NCI-H510A (cell line): ENCODE measurements at places on chromosomes 7 and 10.

DNA sequence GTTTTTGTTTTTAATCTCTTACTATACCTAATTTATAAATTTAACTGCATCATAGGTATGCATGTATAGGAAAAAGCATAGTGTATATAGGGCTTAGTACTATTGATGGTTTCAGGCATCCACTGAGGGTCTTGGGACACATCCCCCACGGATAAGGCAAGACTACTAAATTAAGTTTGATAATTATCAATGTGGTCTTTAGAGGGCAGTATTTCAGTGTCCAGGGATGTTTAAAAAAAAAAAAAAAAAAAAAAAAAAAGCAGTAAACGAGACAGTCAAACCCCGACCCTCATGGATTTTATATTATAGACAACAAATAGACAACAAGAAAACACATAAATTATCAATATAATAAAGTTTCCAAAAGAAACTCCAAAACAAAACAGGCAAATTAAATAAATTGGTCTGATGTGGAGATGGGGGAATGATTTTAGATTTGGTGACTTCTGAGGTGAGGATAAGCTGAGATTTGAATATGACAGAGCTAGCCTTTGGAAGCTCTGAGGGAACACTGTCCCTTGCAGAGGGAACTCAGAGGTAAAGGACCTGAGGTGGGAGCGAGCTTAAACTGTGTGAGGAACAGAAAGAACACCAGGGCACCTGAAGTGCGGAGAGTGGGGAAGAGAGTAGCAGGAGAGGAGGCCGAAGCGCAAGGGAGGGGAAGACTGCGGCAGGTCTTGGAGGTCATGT, 14.8 kb downstream of the ACSM6 start:
- no peak for DNase-seq

- no peak for DNase-seq
Measured at GRCh38 chr7:104643587-104644217, 315.3 kb downstream of the LHFPL3 start.

DNA sequence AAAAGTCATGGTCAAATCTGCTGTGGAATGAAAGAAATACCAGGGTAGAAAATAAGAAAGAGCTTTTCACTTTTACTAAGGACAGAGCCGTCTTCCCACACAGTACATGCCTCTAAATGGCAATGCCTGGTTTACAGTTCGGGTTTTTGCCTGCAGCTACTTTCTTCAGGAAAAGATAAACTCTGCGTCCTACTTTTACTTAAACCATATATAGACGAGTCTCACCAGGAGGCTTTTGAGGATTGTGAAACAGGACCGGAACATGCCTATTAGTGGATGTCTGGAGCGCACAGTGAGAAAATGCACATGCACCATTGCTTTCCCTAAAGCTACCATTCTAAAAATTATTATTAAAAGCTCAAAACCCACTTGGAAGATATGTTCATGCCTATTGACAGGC, 70.5 kb downstream of the KLF6 start:
- no peak for DNase-seq

GRCh38 chr7:118080947-118081346, 103.0 kb upstream of the LSM8 start:
- DNase-seq: no peak

DNA sequence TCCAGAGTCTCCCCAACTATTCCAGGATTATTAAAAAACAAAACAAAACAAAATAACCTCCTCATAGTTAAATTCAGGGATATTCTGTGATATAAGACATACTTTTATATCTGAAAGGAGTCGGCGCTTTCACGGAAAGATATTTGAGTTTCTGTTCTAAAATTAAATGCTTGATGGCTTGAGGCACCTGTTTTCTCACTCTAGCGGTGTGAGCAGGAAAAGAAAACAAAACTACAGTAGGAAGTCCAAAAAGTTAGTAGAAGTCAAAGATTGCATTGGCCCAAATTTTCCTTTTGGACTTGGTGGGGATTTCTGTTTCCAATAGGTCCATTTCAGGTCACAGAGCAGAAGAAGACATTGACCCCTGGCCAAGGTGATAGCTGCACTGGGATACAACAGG, 716.1 kb upstream of the POT1 start:
- no peak for DNase-seq

DNA sequence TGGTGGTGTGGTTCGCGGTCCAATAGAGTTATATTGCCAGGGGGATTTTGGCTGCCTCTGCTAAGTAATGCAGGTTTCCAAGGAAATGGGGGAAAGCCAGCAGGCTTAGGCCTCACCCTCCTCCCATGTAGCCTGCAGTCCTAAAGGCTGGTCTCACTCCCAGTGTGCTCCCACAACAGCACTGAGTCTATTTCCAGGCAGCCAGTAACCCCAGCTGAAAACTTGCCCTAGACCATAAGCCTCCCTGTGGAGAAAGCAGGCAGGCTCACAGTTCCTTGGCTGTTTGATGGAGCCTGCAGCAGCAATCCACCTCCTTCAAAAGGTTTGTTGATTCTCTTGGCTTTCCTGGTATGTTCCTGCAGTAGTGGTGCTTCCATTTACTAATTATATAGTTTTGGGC, 220.0 kb upstream of the ZNF804B start:
- DNase-seq: no peak

DNA sequence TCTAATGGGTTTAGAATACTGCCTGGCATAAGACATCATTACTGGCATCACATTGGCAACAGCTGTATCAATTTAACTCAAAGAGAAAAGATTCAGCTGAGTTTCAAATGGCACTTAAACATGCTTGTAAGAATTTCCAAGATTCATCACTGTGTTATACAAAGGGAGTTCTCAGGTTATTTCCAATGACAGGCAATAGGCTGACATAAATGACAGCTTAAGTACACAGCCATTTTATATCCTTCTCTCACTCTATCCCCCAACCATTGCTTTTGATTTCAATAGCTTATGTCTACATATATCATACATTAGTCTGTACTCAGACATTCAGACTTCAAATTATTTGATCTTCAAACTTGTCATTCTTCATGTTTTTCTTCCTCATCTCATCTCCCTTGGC, 45.5 kb upstream of the CABCOCO1 start:
- DNase-seq: no peak

GRCh38 chr7:135188298-135188984, 17.9 kb upstream of the CYREN start:
- no peak for DNase-seq

DNA sequence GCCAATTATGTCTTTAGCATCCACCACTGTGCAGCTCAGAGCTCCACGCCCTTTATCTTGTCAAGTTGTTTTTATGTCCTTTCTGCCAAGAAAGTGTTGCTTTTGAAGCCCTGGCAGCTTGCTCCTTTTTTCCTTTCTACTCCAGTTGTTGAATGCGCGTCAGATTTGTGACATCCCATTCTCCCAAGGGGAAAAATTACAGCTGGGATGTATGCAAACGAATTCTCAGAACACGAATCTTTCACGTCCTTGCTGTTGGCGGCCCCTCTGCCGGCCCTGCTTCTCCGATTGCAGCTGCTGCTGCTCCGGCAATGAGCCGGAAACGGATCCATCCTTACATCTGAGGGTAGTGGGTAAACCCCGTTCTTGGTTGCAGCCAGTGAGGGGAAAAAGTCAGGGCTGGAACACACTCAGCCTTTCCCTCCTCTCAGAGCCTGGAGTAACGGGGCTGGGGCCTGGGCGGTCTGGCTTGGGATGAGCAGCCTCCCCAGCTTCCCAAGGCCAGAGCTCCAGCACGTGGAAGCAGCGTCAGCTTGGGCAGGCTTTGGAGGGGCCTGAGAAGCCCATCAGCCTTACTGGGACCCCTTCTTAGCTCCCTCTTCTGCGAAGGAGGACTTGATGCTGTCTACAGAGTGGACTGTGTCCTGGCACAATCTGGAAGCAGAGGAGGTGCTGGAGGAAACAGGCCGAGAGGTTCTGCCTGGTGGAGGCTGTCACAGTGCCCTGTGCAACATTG, 79.0 kb upstream of the CHST15 start:
- no peak for DNase-seq

DNA sequence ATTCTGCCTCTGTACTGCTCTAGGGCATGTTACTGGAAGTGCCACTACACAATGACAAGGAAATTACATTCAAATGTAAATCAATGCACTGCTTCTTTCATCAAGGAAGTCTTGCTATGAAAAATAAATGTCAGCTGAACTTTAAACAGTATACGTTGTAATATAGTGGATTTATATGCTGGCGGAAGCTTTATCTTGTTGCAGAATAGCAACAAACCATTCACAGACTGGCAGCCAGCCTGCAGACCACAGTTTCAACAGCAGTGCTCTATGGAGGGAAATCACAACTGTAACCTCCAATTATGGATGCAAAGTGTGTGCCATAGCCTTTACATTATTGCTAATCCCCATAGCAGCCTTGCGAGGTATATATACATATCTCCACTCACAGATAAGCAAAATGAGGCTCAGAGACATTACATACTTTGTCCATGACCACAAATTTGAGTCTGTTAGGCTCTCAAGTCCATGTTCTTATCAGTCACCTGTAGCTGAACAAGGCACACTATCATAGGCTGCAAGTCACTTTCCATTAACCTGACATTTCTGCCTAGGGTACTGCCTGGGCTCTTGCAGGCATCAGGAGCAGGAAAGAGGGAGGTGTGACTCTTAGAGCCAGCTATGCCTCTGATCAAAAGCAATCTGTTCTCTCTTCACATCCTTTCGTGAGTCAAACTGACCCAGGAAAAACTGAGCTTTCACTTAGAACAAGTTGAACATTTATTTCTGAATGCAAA, 22.6 kb downstream of the COL28A1 start:
- DNase-seq: no peak

GRCh38 chr7:18495412-18496340, at the start of gene HDAC9:
Gene HDAC9 (plus strand): TSS chr7:18495749. CDS start chr7:18496303, 554 bp downstream.
- peak; percentile 35 for DNase-seq

DNA sequence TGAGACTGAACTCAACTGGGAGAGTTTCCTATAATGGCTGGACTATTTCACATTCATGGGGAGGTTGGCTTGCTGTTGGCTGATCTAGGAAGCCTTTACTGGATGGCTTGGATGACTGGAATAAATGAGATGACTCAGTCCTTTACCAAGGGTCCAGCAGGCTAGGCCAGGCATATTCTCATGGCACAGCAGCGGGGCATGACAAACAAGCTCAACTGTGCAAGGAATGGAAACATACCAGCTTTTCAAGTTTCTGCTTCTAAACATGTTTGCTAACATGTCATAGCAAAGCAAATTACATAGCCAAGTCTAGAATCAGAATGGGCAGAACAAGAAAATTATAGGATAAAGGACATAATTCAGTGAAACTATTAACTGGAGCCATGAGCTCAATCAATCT, 46.8 kb upstream of the CRTAC1 start:
- DNase-seq: no peak

DNA sequence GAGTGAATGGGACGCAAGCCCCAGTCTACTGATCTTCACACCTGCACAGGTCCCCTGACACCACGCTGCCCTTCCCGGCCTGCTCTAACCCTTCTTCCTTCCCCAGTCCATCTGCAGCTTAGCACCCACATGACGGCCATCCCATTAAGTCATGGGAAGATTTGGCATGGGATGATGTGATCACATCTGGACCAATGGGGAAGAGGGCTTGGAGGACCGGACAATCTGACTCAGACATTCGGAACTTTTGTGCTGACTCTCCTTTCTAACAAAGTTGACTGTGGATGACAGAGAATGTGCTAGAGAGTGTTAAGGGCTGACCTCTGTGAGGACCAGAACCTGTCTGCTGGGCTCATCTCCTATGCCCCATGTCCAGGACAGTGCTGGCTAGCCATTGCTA, 15.6 kb downstream of the CXCL12 start:
- no peak for DNase-seq

- no peak for DNase-seq
Measured at GRCh38 chr7:147759327-147759943, 831.1 kb upstream of the C7orf33 start.

DNA sequence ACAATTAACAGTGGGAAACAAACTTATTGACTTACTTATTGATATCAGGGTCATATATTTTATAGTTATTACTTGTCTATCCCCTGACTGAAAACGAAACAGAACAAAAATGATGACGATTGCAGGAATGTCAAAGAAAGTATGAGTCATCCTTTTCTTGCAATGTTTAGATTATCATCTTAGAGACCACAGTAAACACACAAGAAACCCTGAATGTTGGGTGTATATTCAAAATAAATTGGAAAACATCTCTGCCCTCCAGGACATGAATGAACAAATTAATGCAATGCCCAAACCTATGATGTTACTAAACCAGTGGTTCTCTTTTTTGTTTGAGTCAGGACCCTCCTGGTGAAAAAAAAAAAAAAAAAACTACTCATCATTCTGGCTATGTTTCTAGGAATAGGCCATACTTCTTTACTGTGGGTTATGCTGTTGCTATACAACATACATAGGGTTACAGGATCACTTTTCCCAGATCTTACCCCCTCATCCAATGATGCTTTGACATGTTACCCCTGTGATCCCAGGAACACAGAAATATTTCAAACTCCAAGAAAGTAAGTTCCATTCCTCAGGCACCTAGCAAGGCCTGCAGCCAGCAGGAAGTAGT, 623.4 kb upstream of the IGFBP3 start:
- DNase-seq: no peak

DNA sequence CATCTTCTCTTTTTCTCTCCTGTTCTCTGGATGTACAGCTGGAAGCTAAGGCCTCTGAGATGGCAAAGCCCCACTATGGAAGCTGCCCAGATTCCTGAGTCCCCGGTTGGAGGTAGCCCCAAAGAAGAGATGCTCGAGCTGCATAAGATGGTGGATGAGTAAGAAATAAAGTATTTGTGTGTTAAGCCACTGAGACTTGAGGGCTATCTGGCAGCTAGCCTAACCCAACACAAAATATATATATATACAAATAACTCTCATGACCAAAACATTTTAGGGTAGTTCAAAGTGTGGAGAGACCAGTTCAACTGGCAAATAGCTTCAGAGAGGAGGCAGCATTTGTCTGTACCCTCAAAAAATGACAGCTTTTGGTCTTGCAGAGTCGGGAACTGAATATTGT, 72.4 kb upstream of the PDE1C start:
- no peak for DNase-seq

DNA sequence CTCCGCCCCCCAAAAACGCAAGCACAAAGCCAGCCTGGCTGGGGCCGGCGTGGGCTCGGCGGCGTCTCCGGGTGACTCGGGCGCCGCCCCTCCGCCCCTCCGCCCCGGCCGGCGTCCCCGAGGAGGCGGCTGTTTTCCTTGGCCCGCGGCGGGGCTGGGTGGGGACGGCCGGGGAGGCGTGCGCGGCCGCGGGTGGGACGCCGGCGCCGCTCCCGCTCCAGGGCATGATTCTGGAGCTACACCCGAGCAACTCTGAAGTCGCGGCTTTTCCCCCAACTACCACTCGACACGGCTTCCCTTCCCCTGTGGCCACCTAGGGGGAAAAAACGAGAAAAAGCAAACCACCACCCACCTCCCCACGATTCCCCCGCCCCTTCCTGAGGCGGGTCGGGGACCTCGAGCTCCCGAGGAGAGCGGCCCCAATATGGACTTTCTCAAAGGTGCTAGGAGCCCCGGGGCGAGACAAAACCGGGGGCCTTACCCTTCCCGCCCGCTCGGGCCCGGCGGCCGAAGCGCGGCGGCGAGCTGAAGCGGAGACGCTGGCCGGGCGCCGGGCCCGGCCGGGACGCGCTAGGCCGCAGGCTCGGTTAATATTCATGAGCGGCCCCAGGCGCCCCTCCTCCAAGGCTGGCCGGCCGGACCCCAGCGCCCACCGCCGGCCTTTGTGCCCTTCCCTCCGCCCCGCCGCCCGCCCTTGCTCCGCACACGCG, 856 bp downstream of the ARHGAP21 start:
- no peak for DNase-seq

GRCh38 chr10:816958-817357, 114.5 kb downstream of the LARP4B start:
- DNase-seq: no peak
